Activated CD8-positive, alpha-beta memory T cell treated with anti-CD3 and anti-CD28 coated beads for 4 hours (primary cell): ENCODE measurements at places on chromosomes 13 and 19.
A peak's percentile ranks its signal among the peaks of the same experiment; 100 is the strongest.

DNA sequence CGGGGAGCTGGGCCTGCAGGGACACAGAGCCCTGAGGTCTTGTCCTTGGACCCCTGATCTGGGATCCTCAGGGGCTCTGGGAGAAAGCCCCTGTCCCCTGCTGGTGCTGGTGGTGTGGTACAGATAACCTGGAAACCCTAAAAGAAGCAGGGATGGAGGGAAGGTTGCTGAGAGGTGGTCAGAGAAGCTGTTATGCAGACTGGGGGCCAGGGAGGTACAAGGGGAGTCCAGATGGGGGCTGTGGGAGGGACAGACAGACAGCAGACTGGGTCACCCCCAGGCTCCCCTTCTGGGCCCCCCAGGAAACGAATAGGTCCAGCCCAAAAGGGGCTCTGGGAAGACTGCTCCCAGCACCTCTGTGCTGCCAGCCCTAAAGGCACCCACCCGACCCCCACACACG lies 34.7 kb upstream of the PEPD start:
- no peak for DNase-seq

- no peak for DNase-seq
These were observed 18.2 kb downstream of the ZNF507 start for GRCh38 chr19:32363632-32364031.

DNA sequence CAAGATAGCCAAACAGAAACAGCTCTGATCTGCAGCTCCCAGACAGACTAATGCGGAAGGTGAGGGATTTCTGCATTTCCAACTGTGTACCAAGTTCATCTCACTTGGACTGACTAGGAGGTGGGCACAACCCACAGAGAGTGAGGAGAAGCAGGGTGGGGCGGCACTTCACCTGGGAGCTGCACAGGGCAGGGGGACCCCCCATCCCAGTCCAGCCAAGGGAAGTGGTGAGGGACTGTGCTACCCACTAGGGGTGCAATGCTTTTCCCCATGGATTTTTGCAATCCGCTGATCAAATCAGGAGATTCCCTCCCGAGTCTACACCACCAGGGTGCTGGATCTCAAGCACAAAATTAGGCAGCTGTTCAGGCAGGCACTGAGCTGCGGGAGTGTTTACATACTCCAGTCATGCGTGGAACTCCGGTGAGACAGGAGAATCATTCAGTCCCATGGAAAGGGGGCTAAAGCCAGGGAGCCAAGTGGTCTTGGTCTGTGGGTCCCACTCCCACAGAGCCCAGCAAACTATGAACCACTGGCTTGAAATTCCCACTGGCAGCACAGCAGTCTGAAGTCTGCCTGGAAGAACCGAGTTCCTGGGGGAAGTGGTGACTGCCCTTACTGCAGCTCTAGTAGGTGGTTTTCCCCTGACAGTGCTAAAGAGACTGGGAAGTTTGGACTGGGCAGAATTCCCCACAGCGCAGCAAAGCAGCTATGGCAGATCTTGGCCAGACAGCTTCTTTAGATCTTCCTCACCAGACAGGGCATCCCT lies 85.1 kb upstream of the UFM1 start:
- DNase-seq: no peak

GRCh38 chr19:38263689-38264485 lies 486 bp upstream of the SPINT2 start:
- peak; percentile 72 for DNase-seq
